Effector memory CD8-positive, alpha-beta T cell (primary cell): ENCODE measurements at places on chromosomes 1 and 21.
A peak's percentile ranks its signal among the peaks of the same experiment; 100 is the strongest.

- H3K4me3 ChIP-seq, result no peak overlapping the region
- H3K4me1 ChIP-seq, result no peaks in the 10 kb centered on the region
- DNase-seq, result no peak
- H3K27me3 ChIP-seq, result no peaks in the 10 kb centered on the region
- H3K27ac ChIP-seq, result no peak overlapping the region
Measured at GRCh38 chr1:186869526-186870228, 40.9 kb downstream of the PLA2G4A start.

DNA sequence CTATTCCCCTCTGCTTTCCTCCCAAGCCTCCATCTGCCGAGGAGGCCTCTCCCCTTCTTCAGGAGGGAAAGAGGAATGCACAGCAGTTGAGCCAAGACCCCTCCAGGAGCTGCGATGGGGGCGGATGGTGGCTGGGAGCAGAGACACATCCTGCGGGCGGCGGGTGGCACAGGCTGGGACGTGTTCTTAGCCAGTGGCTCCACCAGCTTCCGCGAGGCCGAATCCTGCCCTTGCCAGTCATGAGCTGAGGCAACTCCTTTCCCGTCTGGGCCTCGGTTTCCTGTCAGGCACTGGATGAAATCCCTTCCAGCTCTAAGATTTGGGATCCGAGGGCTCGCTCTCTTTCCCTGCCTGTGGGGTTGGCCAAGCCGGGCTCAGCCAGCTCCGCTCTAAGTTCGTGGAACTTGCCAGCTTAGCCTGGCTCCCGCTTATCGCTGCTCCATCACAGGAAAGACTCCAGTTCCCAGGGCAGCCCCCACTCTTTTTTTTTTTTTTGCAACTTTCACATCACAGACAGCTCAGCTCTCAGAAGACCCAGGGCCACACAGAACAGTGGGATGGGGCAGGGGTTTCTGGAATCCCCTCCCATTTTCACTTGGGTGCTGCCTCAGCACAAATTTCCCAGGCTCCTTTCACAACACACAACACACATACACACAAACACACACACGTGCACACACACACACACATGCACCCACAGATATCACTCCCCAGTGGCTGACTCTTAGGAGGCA lies 506 bp downstream of the MYOM3 start:
- peaks cover 14% of the 10 kb centered on the region for H3K4me1 ChIP-seq
- no peak for DNase-seq
- no peak overlapping the region for H3K4me3 ChIP-seq
- no peak overlapping the region for H3K27ac ChIP-seq
- no peaks in the 10 kb centered on the region for H3K36me3 ChIP-seq

DNA sequence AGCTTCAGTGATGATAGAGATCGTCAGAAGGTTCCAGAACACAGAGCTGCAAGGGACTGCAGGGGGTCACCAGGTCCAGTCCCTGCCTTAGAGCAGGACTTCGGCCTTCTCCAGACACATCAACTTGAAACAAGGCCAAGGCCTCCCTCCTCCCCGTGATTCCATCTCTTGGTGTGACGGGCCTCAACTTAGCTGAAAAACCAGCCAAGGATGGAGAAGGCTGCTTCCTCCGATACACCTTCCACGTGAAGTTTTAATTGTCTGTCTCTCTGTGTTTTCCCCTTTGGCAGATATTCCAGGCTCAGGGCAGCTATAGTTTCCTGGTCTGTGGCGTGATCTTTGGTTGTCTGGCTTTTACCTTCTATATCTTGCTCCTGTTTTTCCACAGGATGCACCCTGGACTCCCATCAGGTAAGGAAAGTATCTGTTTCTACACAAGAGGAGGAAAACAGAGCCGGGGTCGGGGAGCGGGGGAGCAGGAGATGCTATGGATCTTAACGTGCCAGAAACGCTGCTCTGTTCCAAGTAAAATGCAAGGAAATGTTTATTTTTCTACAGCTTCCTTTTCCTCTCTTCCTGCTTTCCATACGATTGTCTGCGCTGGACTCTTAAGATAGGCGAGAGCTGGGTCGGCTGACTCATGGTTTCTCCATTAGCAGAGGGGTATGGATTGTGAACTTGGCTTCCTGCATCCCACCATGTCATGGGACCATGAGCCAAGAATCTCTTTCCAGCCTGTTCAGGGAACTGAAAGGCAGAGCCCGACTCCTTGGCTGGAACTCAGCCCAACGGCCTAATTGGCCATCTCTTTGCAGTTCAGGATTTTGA lies 32.8 kb downstream of the ELK4 start:
- H3K4me3 ChIP-seq, result no peak overlapping the region
- H3K36me3 ChIP-seq, result peaks cover 29% of the 10 kb centered on the region
- H3K27me3 ChIP-seq, result no peaks in the 10 kb centered on the region

- no peaks in the 10 kb centered on the region for H3K27me3 ChIP-seq
- no peaks in the 10 kb centered on the region for H3K4me1 ChIP-seq
- H3K4me3 ChIP-seq, result no peak overlapping the region
- DNase-seq, result no peak
- no peak overlapping the region for H3K27ac ChIP-seq
Measured at GRCh38 chr21:15442743-15443469, 286.9 kb upstream of the USP25 start.

- no peak for DNase-seq
- no peak overlapping the region for H3K4me3 ChIP-seq
- peaks cover 13% of the 10 kb centered on the region for H3K27me3 ChIP-seq
- H3K27ac ChIP-seq, result no peak overlapping the region
Measured at GRCh38 chr21:45234127-45234526, 53.6 kb downstream of the POFUT2 start.

DNA sequence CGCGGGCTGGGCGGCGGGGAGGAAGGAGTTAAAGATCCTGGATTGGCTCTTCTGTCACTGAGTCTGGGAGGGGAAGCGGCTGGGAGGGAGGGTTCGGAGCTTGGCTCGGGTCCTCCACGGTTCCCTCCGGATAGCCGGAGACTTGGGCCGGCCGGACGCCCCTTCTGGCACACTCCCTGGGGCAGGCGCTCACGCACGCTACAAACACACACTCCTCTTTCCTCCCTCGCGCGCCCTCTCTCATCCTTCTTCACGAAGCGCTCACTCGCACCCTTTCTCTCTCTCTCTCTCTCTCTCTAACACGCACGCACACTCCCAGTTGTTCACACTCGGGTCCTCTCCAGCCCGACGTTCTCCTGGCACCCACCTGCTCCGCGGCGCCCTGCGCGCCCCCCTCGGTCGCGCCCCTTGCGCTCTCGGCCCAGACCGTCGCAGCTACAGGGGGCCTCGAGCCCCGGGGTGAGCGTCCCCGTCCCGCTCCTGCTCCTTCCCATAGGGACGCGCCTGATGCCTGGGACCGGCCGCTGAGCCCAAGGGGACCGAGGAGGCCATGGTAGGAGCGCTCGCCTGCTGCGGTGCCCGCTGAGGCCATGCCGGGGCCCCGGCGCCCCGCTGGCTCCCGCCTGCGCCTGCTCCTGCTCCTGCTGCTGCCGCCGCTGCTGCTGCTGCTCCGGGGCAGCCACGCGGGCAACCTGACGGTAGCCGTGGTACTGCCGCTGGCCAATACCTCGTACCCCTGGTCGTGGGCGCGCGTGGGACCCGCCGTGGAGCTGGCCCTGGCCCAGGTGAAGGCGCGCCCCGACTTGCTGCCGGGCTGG lies at the start of gene NPR1:
Gene NPR1 (plus strand): TSS at position 170 of the 818 bp plus-strand sequence. CDS start 421 bp downstream, at position 591.
- H3K27me3 ChIP-seq, result peaks cover 65% of the 10 kb centered on the region
- H3K4me3 ChIP-seq, result peak within 1 kb of the TSS; percentile 80
- no peaks in the 10 kb centered on the region for H3K36me3 ChIP-seq
- peak within 1 kb of the TSS; percentile 79 for H3K27ac ChIP-seq
- peak; percentile 17 for DNase-seq

GRCh38 chr1:53391982-53392381 lies 64.1 kb upstream of the LRP8 start:
- no peaks in the 10 kb centered on the region for H3K4me1 ChIP-seq
- H3K27ac ChIP-seq, result no peak overlapping the region
- no peak for DNase-seq
- peaks cover 3% of the 10 kb centered on the region for H3K36me3 ChIP-seq
- H3K4me3 ChIP-seq, result no peak overlapping the region

GRCh38 chr1:113302636-113303035 lies 87.7 kb upstream of the MAGI3 start:
- H3K4me1 ChIP-seq, result no peaks in the 10 kb centered on the region
- no peaks in the 10 kb centered on the region for H3K36me3 ChIP-seq
- H3K27me3 ChIP-seq, result peaks cover 49% of the 10 kb centered on the region
- no peak overlapping the region for H3K4me3 ChIP-seq

DNA sequence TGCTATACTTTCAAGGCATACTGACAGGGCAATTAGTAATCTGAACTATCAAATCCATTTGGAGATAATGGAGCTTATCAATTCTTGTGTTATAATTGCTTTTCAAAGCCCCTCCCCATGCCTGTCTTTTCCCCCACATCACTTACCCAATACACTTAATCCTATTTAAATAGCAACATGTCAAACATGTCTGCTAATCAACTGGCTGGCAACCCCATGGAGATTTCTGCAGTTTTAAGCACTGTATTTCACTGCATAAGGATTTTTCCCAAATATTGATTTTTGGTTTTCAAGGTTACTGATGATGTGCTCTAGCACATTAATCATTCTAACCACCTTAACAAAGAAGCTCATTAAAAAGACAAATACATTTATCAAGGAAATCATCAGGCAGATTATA lies 800.3 kb downstream of the PLA2G4A start:
- H3K27ac ChIP-seq, result no peak overlapping the region
- no peaks in the 10 kb centered on the region for H3K36me3 ChIP-seq
- DNase-seq, result no peak
- no peaks in the 10 kb centered on the region for H3K27me3 ChIP-seq

GRCh38 chr1:7223334-7224080 lies 438.3 kb downstream of the CAMTA1 start:
- no peaks in the 10 kb centered on the region for H3K4me1 ChIP-seq
- no peak overlapping the region for H3K27ac ChIP-seq
- H3K27me3 ChIP-seq, result peaks cover 27% of the 10 kb centered on the region

DNA sequence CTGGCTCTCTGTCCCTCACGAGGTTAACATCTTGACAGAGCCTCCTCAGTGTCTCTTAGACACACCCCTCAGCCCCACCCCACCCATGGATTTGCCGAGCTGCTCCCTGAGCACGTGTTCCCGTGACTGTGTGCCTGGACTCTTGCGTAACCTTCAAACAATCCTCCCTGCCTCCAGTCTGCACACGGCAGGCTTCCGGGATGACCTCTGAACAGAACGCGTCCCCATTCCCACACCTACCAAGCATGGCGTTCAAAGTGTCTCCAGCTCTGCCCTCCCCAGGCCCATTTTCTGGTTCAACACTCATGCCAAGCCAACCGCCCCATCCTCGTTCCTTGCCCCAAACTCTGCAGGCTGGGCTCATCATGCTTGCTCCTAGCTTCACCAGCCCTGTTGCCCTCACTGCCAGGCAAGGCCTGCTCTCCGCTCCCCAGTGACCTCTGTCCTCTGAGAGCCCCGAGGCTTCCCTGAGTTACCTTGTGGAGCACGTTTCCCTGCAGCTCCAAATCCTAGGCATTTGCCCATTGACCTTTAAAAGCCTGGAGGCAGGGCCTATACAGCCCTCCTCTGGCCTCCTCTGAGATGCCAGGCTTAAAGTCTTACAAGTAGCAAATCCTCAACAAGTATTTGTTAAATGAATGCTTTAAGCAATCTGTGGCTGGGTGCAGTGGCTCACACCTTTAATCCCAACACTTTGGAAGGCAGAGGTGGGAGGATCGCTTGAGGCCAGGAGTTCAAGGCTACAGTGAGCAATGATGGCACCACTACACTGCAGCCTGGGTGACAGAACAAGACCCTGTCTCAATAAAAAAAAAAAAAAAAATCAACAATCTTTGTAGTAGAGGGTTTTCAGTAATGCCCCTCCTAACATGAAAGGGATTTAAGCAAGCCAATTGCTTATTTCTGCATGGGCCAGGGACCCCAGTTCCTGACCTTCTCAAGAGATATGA lies 5.0 kb downstream of the AGT start:
- no peak overlapping the region for H3K27ac ChIP-seq
- peaks cover 3% of the 10 kb centered on the region for H3K4me1 ChIP-seq
- H3K27me3 ChIP-seq, result peaks cover 59% of the 10 kb centered on the region
- no peaks in the 10 kb centered on the region for H3K36me3 ChIP-seq

DNA sequence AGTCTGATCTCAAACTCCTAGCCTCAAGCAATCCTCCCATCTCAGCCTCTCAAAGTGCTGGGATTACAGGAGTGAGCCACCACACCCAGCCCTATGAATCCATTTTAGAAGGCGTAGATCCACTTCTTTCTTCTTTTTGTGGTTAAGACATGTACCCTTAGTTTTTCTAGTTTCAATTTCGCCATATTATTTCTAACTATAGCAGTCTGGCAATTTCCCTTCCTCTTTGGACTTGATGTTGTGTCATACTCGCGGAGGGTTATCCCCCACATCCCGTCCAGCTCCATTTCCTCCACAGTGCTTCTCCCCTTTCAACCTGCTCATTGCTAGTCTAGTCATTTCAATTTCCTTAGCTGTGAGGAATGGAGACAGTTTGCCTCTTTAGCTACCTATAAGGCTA lies 5.2 kb upstream of the LRRC8D start:
- H3K36me3 ChIP-seq, result peaks cover 11% of the 10 kb centered on the region
- H3K4me1 ChIP-seq, result peaks cover 11% of the 10 kb centered on the region
- no peak overlapping the region for H3K4me3 ChIP-seq
- peaks cover 25% of the 10 kb centered on the region for H3K27me3 ChIP-seq

- peaks cover 2% of the 10 kb centered on the region for H3K36me3 ChIP-seq
- peak; percentile 52 for DNase-seq
- no peak overlapping the region for H3K27ac ChIP-seq
- peaks cover 12% of the 10 kb centered on the region for H3K4me1 ChIP-seq
- H3K4me3 ChIP-seq, result no peak overlapping the region
Measured at GRCh38 chr1:40032240-40032891, 8.2 kb upstream of the CAP1 start.

GRCh38 chr1:45356186-45356585 lies 15.9 kb upstream of the MUTYH start:
- H3K27me3 ChIP-seq, result no peaks in the 10 kb centered on the region
- no peaks in the 10 kb centered on the region for H3K36me3 ChIP-seq
- H3K27ac ChIP-seq, result no peak overlapping the region
- DNase-seq, result no peak
- H3K4me1 ChIP-seq, result no peaks in the 10 kb centered on the region

GRCh38 chr1:217053676-217054075 lies 330.4 kb upstream of the ESRRG start:
- H3K27ac ChIP-seq, result no peak overlapping the region
- no peak for DNase-seq
- H3K27me3 ChIP-seq, result no peaks in the 10 kb centered on the region
- H3K36me3 ChIP-seq, result no peaks in the 10 kb centered on the region
- no peaks in the 10 kb centered on the region for H3K4me1 ChIP-seq
- H3K4me3 ChIP-seq, result no peak overlapping the region

DNA sequence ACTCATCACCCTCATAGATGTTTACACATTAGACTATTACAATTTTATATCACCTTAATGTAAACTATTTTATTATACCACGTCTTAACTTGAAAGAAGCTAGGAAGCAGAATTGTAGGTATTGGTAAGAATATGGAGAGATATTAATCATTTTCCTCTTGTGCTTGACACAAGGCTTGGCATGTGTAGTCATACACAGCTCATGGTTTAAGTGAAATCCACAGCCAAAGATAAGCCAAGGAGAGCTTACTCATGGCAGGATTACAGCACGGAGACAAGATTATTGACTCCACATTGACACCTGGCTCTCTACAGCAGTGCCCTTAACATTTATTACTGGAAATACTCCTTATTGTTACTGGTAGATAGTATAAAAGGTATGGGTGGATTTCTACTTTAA lies 68.4 kb upstream of the ADGRL4 start:
- H3K4me3 ChIP-seq, result no peak overlapping the region
- no peaks in the 10 kb centered on the region for H3K36me3 ChIP-seq
- no peak overlapping the region for H3K27ac ChIP-seq
- no peaks in the 10 kb centered on the region for H3K4me1 ChIP-seq
- DNase-seq, result no peak

- no peak for DNase-seq
- H3K27ac ChIP-seq, result no peak overlapping the region
- H3K4me3 ChIP-seq, result no peak overlapping the region
- H3K36me3 ChIP-seq, result no peaks in the 10 kb centered on the region
Measured at GRCh38 chr1:224784265-224785039, 145.0 kb upstream of the DNAH14 start.
